Stimulated activated CD8-positive, alpha-beta memory T cell treated with anti-CD3 and anti-CD28 coated beads, Interleukin-7, amount 100 ng/mL, for 1 hour (primary cell): ENCODE measurements at places on chromosomes 2 and 18.

DNA sequence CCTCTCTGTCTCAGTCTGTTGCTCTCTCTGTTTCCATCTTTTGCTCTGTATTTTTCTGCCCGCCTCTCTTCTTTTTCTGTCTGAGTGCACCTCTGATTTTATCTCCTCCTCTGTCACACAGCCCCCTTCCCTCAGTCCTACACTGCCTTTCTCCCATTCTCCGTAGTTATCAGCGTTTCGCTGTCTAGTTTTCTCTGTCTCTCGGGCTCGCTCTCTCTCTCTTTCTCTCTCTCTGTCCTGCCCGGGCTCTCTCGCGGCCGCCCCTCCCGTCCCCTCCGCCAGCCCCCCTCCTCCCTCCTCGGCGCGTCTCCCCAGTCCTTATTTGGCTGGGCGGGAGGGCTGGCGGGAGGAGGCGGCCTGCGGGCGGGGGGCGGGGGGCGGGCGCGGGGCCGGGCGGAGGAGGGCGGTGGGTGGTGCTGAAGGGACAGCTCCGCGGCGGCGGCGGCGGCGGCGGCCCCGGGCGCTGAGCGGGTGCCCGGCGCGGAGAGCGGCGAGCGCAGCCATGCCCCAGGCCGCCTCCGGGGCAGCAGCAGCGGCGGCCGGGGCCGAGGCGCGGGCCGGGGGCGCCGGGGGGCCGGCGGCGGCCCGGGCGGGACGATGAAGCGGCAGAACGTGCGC is at the start of gene KCNK3:
TSS of gene KCNK3 (plus strand) at position 444 of the 618 bp plus-strand sequence. CDS start at position 598, 154 bp downstream.
- peak; percentile 17 for DNase-seq

- no peak for DNase-seq
These were observed 90.1 kb downstream of the NFATC1 start for GRCh38 chr18:79485788-79486355.

DNA sequence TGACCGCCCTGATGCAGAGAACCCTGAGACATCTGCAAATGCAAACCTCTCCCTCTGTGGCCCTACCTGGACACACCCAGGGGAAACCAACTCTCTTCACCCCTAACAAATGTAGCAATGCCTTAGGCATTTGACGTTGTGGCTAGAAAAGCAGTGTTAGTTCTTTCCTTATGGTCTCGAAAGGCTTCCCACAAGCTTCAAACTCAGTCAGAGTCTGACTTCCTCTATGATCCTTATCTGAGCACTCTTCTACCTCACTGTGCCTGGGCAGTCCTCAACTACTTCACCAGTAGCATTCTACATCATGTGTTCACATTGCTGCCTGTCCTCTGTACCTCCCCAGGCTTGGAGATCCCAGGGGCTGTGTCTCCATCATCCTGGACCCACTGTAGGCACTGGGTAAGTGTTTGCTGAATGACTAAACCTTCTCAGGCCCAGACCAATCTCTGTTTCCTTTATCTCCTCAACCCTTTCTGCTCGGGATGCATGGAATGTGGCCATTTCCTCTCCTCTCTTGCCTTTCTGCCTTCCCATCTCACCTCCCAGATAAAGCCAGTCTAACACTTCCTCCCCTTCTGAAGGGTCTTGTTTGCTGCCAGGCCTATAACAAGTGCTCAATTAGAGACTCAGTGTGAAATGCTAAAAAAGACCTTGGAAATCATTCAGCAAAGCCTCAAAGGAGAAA is 91.7 kb upstream of the ACAA2 start:
- DNase-seq = no peak

DNA sequence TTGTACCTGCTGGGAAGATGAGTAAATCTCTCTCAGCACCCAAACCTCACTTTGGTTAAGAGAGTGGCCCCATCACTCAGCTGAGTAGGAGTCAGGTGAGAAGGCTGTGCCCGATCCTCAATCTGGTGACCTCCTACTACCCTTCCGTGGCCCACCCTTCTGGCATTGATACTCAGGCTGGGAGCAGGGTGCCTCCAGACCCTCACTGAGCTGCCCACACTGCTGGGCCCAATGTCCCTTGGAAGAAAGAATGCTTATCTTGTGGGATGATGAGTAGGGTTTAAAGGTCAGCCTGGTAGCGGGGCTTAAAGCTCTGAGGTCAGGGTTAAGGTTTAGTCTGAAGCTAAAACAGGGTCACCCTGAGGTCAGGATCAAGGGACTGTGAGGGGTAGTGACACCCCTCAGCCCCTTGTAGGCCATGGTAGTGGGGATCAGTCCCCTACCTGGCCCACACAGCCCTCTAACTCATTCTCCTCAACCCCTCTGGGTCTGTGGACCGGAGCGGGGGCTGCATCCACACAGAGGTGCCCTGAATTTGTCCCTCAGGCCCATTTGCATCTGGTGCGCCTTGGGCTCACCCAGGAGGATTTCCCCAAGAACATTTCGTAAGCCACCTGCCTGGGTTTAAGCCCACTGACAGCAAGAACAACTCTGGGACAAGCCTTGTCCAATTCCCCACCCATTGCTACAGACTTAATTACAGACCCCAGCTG is 123.8 kb downstream of the CYP26B1 start:
- no peak for DNase-seq

- no peak for DNase-seq
These were observed 241.9 kb downstream of the BCL11A start for GRCh38 chr2:60311524-60311923.

DNA sequence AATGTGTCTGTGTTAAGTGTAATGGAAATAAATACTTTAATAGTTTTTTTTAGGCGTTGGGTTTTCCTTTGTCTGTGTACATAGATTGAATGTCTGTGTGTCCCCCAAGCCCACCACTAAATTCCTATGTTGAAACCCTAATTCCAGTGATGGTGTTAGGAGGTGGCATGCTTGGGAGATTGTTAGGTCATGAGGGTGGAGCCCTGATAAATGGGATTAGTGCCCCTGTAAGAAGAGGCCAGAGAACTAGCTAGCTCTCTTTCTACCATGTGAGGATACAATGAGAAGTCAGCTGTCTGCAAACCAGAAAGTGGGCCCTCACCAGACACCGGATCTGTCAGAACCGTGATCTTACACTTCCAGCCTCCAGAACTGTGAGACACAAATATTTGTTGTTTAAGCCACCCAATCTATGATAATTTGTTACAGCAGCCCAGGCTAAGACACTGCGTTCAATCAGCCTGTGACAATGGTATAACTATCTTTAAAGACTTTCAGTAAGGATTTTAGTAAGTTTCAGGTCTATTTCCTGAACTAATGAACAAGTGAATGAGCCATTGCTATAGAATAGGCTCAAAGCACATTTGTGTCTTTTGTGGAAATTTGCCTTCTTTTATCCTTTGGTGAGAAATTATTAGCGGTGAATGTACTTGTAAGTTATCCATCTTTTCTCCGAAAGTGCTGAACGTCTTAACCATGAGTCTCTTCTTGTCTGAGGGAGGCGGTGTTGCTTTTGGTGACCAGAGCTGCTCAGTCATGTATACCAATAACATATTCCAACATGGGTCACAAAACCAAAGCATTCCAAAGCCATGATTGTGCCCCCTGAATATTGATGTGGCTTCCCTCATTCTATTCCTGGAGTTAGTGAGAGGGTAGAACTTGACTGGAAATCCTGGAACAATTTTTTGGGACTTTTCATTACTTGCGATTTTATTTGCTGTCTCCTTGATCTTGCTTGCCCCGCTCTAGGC is 29.6 kb upstream of the IL1R1 start:
- DNase-seq = no peak

DNA sequence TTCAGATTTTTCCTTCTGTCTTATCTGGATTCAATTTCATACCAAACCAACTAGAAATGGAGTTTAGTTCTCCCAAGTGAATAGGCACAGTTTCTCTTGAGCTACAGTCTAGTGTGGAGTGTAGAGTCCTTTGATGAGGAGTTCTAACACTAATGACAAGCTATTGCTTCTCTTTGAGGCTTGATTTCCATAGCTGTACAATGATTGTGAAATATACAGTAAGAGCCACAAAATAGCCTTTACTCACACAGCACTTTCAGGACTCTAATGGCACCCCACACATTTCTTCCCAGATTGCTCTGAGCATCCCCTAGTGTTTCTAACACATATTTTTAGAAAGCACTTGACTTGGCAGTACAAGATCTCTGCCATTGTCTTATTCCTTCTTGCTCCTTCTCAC is 153.3 kb downstream of the LRRTM1 start:
- no peak for DNase-seq

GRCh38 chr2:60294901-60295635 is 258.4 kb downstream of the BCL11A start:
- no peak for DNase-seq

GRCh38 chr2:121147766-121148165 is 137.2 kb downstream of the TFCP2L1 start:
- no peak for DNase-seq
